ENCODE measurements at places on chromosomes 12 and 14. TPM values are rescaled to one million over a fixed set of nuclear protein-coding genes. Genes with fewer than 3 reads are reported as not detected.
A peak's percentile ranks its signal among the peaks of the same experiment; 100 is the strongest.

- no peak for DNase-seq
These were observed 19.5 kb downstream of the FIGNL2 start for GRCh38 chr12:51829011-51829481.

KCNC2 gene
- 0.08 TPM for total RNA-seq

GRCh38 chr14:22814941-22815713 is at the start of gene SLC7A7:
Gene SLC7A7, minus strand, starts transcription at chr14:22815435. Its CDS starts 2,037 bp downstream, at chr14:22813398.
- DNase-seq, result no peak

BDKRB1 gene
- total RNA-seq, result not detected

B4GALNT3 gene
- total RNA-seq, result 0.30 TPM

PYGL gene
- 99.1 TPM for total RNA-seq

DNA sequence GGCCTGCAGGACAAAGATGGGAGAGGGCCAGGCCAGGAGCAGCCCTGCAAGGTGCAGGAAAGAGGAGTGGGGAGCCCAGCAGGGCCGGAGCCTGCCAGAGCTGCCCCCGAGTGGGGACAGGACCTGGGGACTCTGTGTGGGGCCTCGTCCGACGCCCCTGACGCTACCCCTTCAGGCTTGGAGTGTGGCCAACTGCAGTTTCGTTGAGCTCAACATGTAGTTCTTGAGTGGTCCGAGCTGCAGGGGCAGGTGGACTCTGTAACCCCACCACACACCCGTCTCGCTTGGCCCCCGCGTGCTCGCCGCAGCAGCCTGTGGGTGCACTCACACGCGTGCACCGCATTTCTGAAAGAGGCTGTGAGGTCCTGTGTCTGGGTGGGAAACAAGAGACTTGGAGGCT is 2.0 kb downstream of the ASPG start:
- peak; percentile 59 for DNase-seq

DNA sequence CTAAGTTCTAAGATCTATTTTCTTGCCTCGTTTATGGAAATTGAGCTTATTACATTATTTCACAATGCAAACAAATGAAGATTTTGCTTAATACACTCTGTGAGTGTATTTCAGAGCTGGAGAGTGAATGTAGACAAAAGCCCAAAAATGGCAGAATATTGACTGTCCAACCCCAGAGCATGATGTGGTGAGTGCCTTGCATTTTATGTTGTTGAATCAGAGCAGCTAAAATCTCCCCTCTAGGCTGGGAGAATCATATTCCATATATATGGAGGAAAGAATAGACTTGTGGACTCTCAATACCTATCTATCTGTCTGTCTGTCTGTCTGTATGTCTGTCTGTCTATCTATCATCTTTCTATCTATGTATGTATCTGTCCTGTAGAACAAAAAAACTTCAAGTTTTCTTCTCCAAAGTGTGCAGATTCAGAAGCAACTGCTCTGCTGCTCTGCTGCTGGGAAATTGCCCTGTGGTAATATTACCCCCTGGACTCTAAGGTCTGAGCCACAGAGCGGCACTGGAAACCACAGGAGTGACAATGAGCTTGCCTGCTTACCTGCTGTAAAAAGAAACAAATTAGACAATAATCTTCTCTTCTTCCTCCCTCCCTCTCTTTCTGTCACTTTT is 209.4 kb upstream of the PRICKLE1 start:
- DNase-seq, result no peak

- no peak for DNase-seq
These were observed 461 bp downstream of the SLC8A3 start for GRCh38 chr14:70188322-70188658.

- DNase-seq, result peak; percentile 68
These were observed 1.1 kb upstream of the HEBP1 start for GRCh38 chr12:13000925-13001774.

CD27 gene
- 0.58 TPM for total RNA-seq
